ENCODE measurements at places on chromosomes 2 and 18.

DNA sequence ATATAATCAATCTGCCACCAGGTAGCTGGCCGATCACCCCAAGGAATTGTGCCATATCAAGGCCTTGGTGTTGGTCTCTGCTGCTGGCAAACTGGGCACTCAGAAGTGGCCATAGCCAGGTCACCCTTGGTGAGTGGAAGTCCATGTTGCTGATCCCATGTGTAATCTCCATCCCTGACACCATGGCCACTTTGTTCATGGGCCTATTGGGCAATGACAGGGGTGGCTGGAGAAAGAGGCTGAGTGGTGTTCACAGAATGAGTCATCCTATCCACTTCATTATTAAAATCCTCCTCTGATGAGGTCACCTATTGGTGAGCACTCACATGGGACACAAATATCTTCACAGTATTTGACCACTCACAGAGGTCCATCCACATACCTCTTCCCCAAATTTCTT is 26.7 kb upstream of the CD226 start:
- no peak for DNase-seq

GRCh38 chr2:214750529-214750928 is 59.0 kb downstream of the BARD1 start:
- DNase-seq: no peak

- DNase-seq: no peak
Measured at GRCh38 chr2:169709331-169709730, 15.1 kb downstream of the PHOSPHO2 start.

GRCh38 chr18:6561016-6561415 is 146.3 kb upstream of the L3MBTL4 start:
- DNase-seq: no peak

DNA sequence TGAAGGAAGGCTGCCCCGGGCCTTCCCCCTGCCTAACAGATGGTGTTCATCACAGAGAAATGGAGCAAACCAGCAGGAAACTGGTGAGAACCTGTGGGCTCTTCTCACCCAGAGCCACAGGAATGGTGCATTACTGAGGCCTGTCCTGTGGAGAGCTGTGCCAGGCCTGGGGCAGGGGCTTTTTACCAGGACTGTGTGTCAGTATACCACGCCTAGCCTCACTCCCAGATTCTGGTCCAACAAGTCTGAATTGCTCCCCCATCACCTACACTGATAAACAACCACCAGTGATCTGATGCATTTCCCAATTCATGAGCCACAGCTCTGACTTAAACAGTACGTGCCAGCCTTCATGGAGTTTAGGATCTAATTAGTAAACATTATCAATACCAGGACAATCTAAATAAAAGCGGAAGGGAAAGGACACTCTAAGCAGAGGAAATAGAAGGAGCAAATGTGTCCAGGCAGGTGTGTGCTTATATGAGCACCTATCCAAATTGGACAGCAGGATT is 8.9 kb upstream of the DGUOK start:
- DNase-seq: no peak

DNA sequence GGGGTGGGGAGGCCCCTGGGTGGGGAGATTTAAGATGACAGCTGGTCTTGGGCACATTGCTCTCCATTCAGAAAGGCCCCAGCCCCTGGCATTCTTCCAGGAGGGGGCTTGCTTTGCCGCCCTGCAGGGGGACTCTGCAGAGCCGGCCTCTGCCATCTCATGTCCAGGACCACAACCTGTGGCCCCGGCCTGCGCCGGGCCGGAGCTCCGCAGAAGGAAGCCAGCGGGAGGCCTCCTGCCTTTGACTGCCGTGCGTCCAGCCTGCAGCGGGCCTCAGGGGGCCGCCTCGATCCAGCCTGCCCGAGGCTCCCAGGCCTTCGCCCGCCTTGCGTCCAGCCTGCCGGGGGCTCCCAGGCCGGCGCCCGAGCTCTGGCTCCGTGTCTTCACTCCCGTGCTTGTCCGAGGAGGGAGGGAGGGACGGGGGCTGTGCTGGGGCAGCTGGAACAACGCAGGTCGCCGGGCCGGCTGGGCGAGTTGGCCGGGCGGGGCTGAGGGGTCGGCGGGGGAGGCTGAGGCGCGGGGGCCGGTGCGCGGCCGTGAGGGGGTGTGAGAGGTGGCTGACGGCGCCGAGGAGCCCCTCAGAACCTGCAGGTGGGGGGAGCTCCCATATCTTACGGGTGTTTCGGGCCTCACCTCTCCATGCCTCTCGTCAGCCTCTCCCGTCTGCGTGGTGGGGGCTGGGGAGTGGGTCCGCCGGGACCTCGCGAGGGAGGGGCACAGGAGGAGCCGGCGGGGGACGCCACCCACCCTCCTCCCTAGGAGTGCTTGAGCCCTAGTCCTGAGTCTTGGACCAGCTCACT is 20.4 kb downstream of the GPC1 start:
- no peak for DNase-seq

DNA sequence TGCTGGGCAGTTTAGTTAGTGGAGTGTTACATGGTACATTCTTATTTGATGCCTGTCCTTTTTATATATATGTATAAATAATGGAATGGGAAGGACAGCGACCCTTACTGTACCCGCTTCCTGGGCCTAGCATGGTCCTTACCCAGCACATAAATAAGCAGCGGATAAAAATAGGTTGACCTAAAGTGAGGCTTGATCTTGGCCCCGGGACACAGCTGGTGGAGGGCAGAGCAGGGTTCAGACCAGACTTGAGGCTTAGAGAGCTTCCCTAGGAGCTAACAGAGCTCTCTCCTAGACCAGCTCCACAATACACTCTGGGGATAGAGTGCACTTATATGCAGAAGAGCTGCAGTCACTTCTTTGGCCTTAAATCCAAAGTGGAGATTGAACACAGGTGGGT is 46.9 kb upstream of the RPL31 start:
- no peak for DNase-seq

DNA sequence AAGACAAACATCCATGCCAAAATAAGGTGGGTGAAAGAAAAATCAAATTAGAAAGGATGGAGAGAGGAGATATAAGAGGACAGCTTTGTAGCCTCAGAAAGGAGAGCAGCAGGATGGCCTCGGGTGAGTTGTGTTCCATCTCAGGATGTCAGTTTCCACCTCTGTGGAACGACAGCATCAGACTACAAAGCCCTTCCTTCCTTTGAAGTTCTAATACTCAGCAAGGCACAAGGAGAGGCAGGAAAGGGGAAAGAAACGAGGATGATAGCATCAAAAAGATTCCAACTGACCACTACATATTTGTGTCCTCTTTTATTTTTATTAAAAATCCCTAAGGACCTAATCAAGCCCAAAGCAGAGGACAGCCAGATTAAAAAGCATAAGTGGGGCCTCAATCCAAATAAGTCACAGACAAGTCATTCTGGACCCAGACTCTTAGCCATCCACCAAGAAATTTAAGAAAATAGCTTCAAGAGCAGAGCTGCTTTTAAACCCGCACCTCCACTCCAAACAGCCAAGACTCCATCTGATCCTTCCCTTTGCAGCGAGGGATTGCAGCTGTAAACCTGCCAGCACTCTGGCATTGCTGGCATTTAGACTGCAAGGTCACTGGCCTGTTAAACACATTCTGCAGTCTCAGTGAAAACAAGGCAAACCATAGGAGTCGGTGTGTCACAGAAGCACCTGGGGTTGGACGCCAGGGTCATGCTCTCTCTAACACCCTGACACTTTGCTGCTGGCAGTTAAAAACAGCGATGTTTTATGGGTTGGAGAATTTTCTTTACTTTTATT is 314.5 kb upstream of the CHAC2 start:
- DNase-seq: no peak

DNA sequence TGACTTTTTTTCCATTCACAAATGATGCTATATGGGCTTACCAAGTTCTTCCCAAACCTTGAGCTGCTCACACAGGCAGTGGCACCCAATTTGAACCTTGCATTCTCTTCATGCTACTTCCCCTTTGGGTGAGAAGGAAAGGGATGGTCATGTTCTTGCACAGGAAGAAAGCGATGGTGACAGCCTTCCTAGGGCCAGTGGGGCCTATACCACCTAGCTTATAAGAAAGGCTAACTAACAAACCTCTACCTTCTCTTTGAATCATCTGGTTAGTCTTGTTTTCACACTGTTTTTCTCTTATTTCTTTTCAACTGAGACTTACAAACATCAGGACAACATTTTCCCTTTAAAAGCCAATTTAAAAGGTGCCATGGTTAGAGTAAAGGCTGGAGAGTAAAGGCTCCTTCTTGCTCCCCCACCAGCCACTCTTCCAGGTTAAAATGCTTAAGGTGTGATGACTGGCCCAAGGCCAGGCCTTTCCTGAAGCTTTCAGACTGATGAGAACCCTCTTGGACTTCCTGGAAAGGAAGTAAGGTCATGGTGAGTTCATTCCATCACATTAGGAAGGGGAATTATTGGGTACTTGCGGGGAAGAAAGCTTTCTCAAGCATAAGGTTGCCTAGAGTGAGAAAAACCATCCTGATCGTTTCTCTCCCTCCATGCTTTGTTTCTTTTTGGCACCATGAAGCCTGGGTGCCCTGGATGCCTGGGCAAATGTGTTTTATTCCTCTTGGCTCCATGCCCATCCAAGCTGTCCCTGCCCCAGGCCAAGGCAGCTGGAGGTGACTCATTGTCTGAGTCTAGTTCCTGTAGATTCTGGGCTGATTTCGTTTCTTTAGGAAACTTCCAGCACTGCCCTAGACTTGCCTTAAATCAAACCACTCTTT is 41.4 kb upstream of the ITGB6 start:
- peak; percentile 25 for DNase-seq

All from NCI-H345 (cell line).